ENCODE measurements at places on chromosomes 3 and 15. TPM values are rescaled to one million over a fixed set of nuclear protein-coding genes. Genes with fewer than 3 reads are reported as not detected.

Gene ACKR2
- polyA plus RNA-seq = not detected

DNA sequence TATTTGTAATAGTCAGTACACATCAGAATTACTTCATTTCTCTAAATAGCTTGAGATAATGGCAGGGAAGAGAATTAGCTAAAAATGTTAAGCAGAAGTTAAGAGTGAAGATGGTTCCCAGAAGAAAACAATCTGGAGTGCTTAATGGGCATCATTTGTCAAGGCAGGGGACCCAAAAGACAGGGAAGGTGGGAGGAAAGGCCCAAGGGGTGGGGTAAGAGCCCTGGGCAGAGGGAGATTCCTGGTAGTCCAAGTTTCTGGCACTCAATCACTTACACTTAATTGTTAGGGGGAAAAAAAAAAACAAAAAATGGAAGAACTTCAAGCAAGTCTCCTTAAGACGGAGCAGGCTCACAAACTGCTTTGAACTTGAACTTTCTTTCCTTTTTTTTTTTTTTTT lies 28.9 kb downstream of the TNFAIP8L3 start:
- DNase-seq = no peak

Gene INSYN1
- not detected for polyA plus RNA-seq

- DNase-seq = no peak
Measured at GRCh38 chr3:100089812-100090668, 24.3 kb downstream of the FILIP1L start.

DNA sequence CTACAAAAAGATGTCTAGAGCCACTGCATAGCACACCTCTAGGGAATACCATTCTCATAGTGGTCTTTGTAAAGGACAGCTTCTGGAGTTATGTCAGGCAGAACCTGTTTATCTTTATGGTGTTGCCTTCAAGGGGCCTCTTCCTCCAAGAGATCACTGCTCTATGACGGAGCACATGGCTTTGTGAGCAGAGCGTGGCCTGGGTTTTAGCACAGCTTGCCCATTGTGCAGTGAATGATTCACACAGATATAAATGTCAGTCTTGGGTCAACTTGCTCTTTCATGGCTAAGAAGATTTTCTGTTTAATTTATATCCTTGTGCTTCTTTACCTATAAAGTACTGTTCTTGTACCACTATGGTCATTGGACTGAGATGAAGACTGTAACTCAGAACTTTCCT lies 41.5 kb upstream of the RBMS3 start:
- no peak for DNase-seq

Gene PARP3
- polyA plus RNA-seq = not detected

DNA sequence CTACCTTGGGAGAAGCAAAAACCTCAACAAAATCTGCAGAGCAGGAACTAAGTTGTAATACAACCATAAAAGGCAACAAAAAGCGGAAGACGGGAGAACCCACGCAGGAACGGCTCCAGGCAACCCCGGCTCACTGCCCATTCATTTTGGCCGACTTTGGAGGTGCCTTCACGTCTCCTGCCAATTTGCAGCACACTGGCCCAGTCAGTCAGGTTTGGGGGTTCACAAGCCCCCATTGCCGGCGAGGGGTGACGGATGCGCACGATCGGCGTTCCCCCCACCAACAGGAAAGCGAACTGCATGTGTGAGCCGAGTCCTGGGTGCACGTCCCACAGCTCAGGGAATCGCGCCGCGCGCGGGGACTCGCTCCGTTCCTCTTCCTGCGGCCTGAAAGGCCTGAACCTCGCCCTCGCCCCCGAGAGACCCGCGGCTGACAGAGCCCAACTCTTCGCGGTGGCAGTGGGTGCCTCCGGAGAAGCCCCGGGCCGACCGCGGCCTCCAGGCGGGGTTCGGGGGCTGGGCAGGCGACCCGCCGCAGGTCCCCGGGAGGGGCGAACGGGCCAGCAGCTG lies 463 bp downstream of the TERC start:
- no peak for DNase-seq

DNA sequence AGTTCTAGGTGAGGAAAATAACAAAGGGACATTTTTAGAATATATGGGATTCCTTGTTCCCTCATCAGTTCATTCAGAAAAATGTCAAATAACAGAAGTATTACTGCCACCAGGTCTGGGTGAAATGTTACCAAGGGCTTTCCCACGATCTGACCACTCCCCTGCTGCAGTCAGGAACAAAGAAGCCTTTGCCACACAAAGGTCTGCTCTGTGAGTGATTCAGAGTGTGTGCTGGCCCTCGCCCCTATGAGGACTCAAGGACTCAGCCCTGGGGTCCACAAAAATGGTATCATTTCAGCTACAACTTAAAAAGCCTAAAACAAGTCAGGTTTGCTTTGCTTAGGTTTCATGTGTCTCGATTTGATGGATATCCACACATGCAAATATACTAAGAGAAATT lies 5.0 kb downstream of the MKRN3 start:
- DNase-seq = no peak

DNA sequence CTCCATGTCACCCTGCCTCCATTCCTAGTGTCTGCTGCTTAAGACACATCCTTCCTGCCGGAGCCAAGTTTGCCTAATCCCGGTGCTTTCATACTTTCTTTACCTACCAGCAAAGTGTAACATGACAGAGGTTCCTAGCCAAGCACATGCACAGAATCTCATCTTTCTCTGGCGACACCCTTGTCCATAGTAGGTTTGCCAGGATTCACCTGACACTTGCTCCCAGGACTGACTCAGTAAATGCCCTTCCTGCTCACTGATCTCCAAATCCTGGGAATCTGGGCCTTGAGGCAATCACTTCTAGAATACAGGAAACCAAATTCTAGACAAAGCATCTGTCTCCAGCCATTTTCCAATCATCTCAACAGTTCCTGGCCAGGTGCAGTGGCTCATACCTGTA lies 10.2 kb upstream of the NR2E3 start:
- no peak for DNase-seq

GRCh38 chr3:136196064-136196400 lies at the start of gene MSL2:
Gene MSL2 (minus strand): TSS chr3:136196335. CDS start chr3:136195113, 1,222 bp downstream.
- DNase-seq = no peak

Data from immature natural killer cell (primary cell).